ENCODE measurements at places on chromosomes 11 and 22.

DNA sequence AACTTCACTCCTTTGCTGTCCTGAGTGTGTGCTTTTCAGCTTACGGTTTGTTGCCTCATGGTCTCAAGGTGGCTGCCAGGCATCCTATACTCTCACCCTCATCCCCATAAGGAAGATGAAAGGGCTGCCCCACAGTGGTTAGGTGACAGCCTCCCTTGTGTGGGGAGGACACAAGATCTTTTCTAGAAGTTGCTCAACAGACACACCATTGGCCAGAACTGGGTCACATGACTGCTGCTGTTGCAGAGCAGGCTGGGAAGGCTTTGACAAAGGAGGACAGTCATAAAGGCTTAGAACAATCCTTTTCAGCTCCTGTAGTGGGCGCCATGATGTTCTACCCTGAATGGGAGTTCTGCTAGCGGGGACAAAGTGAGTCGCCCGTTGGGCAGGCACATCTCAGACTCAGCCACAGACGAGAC is 69.7 kb upstream of the RASD2 start:
- H3K27ac ChIP-seq: no peak overlapping the region
- no peak for DNase-seq
- no peaks in the 10 kb centered on the region for H3K36me3 ChIP-seq
- H3K4me3 ChIP-seq: no peak overlapping the region
- H3K4me1 ChIP-seq: no peaks in the 10 kb centered on the region

DNA sequence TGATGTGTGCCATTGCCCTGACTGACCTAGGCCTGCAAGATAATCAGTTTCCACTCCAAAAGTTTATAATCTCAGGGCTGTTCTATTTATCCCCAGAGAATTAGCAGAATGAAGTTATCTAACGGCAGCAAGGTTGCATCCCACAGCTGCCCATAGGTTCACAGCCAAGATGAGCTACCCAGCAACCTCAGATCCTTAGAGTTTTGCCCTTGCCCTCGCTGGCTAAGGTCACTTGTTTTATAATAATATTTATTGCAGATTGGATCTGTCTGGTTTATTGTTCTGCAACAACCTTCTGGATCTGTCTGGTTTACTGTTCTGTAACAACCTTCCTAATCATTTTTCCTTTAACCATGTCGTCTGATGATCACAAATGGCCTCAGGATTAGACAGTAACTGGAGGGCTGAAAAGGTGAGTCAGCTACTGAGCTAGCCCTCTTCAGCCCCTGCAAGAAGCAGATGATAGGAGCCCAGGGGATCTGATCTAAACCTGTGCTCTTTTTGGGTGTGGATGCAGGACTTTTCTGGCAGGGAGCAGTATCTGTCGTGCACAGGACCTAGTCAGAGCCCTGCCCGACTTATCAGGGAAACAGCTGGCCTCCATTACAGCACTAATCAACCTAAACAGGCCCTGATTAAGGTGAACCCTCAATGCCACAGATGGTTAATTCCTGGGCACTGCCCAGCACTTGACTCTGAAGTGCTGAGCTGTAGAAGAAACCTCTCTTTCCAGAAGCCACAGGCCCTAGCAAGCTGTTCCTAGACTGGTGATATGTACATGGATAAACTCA is 642.9 kb upstream of the KIRREL3 start:
- H3K27ac ChIP-seq: no peak overlapping the region
- H3K36me3 ChIP-seq: no peaks in the 10 kb centered on the region
- no peak overlapping the region for H3K4me3 ChIP-seq
- H3K27me3 ChIP-seq: no peaks in the 10 kb centered on the region

DNA sequence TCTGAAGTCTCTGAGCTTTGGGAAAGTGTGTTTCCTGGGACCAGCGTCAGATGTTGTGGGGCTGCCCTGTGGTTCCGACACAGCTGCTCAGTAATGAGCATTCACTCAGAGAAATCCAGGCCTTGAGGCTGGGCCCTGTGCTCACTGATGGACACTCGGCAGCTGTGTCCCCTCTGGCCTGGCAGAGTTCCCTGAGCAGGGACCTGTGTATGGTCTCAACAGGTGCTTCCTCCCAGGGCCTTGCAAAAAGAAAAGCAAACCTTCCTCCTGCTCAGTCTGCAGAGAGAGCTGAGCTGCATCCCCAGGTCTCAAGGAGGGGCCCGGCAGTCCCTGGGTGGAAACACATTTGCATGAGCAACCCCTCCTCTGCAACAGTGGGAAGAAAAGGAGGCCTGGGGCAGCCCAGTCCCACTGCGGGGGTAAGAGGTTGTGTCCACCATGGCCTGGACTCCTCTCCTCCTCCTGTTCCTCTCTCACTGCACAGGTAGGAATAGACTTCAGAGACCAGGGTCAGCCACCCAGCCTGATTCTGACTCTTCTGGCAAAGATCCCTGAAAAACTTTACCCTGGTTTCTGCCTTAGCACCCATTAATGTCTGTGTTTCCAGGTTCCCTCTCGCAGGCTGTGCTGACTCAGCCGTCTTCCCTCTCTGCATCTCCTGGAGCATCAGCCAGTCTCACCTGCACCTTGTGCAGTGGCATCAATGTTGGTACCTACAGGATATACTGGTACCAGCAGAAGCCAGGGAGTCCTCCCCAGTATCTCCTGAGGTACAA is 131.2 kb downstream of the VPREB1 start:
- no peak overlapping the region for H3K27ac ChIP-seq
- peaks cover 8% of the 10 kb centered on the region for H3K27me3 ChIP-seq
- no peaks in the 10 kb centered on the region for H3K36me3 ChIP-seq
- H3K4me1 ChIP-seq: no peaks in the 10 kb centered on the region
- DNase-seq: no peak

DNA sequence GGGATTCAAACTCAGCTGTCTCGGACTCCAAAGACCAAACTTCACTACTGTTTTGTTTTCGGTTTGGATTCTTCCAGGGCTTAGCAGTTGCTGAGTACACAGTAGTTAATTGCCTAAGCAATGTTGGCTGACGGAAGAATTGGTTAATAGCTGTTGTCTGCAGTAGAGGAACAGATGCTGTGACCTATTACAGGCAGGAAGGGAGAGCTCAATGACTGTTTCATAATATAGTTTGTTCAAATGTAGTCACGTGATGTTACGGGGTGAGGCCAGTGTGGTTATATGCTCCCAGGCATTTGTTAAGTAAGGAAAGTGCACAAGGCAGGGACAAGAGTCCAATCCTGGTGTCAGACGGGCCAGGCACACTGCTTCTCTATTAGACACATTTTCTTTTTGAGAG is 222.6 kb upstream of the CCDC90B start:
- no peak overlapping the region for H3K4me3 ChIP-seq
- H3K27ac ChIP-seq: no peak overlapping the region
- H3K36me3 ChIP-seq: no peaks in the 10 kb centered on the region
- DNase-seq: no peak
- H3K27me3 ChIP-seq: no peaks in the 10 kb centered on the region

GRCh38 chr11:35618497-35619115 is 346 bp downstream of the FJX1 start:
- no peaks in the 10 kb centered on the region for H3K36me3 ChIP-seq
- no peak overlapping the region for H3K4me3 ChIP-seq
- peaks cover 32% of the 10 kb centered on the region for H3K27me3 ChIP-seq
- H3K27ac ChIP-seq: no peak overlapping the region
- no peak for DNase-seq

DNA sequence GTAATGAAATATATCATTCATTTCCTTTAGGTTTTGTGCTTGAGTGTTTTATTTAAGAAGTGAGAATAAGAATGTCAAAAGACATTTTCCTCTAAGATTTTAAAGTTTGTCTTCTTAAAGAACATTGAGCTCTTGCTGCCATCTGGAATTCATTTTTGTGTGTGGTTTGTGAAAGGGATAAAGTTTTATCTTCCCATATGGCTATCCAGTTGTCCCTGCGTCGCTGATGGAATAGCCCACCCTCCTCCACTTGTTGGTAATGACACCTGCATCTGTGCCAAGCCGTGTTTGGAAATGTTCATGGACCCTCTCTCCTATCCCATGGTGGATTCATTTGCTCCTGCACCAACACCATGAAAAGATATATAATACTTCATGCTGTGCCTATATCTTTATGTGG is 901.5 kb downstream of the BRD1 start:
- no peak overlapping the region for H3K4me3 ChIP-seq
- H3K4me1 ChIP-seq: no peaks in the 10 kb centered on the region
- H3K27ac ChIP-seq: no peak overlapping the region
- peaks cover 4% of the 10 kb centered on the region for H3K27me3 ChIP-seq

DNA sequence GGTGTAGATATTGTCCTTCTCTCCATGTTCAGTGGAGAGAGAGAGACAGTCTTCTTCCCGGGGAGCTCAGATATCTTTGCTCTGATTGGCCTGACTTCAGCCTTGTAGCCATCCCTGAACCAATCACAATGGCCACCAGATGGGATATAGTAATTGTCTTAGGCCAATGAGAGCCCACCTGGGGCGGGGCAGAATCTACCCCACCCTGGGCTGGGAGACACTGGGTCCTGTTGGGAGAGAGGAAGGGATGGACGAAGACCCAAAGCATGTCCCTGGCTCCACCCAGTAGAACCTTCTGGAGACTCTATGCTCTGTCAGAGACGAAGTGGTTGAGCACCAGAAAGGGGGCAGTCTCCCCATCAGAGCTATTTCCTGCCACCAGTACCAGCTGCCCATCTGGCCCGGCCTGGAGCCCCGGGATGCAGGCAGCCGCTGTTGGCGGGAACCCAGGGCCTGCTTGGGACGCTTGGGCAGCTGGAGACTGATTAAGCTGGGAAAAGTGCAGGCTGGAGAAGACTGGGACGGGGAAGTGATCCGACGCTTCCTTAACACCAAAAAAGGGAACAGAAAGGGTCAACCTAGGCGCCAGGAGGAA is 31.6 kb upstream of the CBX7 start:
- H3K27ac ChIP-seq: no peak overlapping the region
- no peaks in the 10 kb centered on the region for H3K27me3 ChIP-seq
- DNase-seq: no peak
- H3K4me3 ChIP-seq: no peak overlapping the region
- H3K36me3 ChIP-seq: no peaks in the 10 kb centered on the region

DNA sequence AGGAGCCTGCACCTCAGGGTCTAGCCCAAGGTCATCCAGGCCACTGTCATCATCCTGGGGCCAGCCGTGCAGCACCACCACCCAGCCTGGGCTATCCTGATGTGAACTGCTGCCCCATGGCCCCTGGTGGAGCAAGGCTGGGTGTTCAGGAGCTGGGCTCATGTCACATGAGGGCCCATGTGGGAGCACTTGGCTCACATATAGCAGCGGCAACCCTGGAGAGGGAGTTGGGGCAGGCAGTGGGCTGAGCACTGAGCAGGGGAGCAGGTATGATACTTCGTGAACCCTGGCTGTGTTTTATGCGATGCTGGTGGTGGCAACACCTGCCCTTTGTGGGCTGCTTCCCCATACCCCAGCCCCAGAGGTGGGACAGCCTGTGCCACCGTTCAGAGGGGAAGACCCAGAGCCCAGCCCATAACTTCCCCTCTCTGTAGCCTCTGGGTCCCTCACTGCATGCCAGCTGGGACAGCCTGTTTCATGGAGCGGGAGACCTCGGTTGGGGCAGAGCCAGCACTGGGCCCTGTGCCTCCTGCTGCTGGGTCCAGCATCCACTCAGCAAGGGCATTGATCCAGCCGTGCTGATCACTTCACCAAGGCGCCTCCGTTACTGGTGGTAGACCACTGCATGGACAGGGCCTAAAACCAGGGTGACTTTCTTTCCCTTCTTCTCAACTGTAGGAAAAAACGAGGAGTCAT is 62.5 kb upstream of the SUSD2 start:
- peaks cover 87% of the 10 kb centered on the region for H3K36me3 ChIP-seq
- H3K27me3 ChIP-seq: no peaks in the 10 kb centered on the region
- H3K27ac ChIP-seq: no peak overlapping the region
- no peaks in the 10 kb centered on the region for H3K4me1 ChIP-seq
- no peak for DNase-seq

- H3K4me1 ChIP-seq: no peaks in the 10 kb centered on the region
- H3K27me3 ChIP-seq: no peaks in the 10 kb centered on the region
- no peak overlapping the region for H3K4me3 ChIP-seq
- no peak for DNase-seq
- H3K36me3 ChIP-seq: no peaks in the 10 kb centered on the region
Measured at GRCh38 chr11:45166604-45166897, 20.1 kb downstream of the PRDM11 start.

DNA sequence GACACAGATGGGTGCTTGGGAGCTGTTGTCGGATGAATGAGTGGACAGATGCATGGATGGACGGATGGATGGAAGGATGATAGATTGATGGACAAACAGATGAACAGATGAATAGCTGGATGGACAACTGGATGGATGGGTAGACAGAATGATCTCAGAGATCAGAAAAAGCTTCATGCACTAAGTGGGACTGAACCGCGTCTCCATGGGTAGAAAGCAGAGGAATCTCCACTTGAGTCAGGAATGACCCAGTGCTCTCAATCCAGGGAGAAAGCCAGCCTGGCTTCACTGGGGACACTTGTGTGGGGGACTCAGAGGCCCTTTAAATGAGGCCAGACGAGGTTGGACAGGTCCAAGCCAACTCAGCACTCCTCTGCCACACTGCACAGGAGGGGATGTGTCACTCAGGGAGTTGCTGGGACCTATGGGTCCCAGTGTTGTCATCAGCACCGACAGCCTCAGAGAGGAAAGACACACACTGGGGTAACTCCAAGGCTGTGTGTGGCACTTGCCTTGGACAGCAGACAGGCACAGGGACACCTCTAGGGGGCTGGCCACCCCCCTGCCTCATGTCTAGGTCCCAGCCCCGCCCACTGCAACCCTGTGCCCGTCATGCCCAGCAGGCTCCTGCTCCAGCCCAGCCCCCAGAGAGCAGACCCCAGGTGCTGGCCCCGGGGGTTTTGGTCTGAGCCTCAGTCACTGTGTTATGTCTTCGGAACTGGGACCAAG is 5.6 kb downstream of the IGLL5 start:
- H3K36me3 ChIP-seq: no peaks in the 10 kb centered on the region
- no peak for DNase-seq
- H3K27ac ChIP-seq: no peak overlapping the region
- H3K27me3 ChIP-seq: peaks cover 2% of the 10 kb centered on the region
- H3K4me1 ChIP-seq: no peaks in the 10 kb centered on the region

- H3K4me3 ChIP-seq: no peak overlapping the region
- H3K4me1 ChIP-seq: no peaks in the 10 kb centered on the region
- H3K27me3 ChIP-seq: no peaks in the 10 kb centered on the region
- peaks cover 18% of the 10 kb centered on the region for H3K36me3 ChIP-seq
Measured at GRCh38 chr11:85950317-85951048, 95.3 kb downstream of the CCDC83 start.

DNA sequence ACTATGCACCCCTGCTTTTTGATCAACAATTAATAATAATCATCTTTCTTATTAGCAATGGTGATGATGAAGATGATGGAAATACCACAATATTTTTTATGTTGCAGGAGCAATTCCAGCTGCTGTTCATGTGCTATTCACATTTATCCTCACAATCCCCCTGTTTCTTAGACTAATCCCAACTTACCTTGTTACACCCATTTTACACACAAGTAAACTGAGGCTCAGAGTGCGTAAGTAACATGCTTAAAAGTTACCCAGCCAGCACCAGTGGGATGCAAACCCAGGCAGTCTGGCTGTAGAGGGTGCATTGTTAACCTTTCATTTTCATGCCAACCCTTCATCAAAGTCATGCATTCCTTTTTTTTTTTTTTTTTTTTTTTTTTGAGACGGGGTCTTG is 1.6 kb upstream of the CRYBA4 start:
- H3K4me3 ChIP-seq: no peak overlapping the region
- no peak for DNase-seq
- no peak overlapping the region for H3K27ac ChIP-seq
- H3K27me3 ChIP-seq: no peaks in the 10 kb centered on the region
- H3K4me1 ChIP-seq: peaks cover under 1% of the 10 kb centered on the region

- H3K4me1 ChIP-seq: peaks cover 5% of the 10 kb centered on the region
- H3K27ac ChIP-seq: no peak overlapping the region
- no peak for DNase-seq
Measured at GRCh38 chr22:44823806-44824205, 71.4 kb downstream of the ARHGAP8 start.

- H3K27me3 ChIP-seq: no peaks in the 10 kb centered on the region
- no peak for DNase-seq
- H3K27ac ChIP-seq: no peak overlapping the region
- H3K36me3 ChIP-seq: no peaks in the 10 kb centered on the region
- no peak overlapping the region for H3K4me3 ChIP-seq
Measured at GRCh38 chr11:16191212-16191867, 165.0 kb downstream of the SOX6 start.
